ENCODE measurements at places on chromosomes 6 and 20.
A peak's percentile ranks its signal among the peaks of the same experiment; 100 is the strongest.

DNA sequence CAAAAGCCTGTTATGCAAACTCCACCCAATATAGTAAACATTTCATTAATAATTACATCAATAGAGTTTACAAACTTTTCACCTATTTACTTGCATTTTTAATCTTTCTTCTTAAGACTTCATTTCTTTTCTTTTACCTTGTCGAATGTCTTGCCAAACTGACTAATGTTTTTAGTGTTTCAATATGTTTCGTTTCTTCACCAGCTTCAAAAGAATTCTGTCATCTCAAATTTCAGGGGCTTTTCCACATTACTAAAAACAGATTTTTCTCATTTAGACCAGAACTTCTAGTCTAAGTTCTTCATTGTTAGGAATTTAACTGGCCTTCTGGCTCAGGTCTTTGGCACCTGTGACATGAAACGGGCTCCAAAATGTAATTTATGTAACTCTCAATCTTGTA is 196.5 kb downstream of the ARHGAP18 start:
- DNase-seq, result no peak

DNA sequence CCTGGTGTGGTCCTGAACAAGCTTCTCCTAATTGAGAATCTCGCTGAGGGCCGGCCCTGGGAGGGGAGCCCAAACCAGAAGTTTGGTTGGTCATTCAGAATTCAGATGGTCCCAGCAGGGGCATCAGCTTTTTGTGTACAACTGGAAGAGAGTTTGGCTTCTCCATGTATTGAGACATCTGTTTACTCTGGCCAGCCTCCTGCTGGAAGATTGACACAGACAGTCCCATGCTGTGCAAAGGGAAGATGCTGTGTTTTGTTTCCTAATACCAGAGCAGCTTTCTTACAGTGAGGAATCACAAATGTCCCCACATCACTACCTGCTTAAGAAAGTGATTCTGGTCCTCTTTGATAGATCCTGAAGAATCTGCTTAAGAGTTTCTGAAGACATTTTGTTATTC is 97.8 kb downstream of the PLEKHG1 start:
- no peak for DNase-seq

DNA sequence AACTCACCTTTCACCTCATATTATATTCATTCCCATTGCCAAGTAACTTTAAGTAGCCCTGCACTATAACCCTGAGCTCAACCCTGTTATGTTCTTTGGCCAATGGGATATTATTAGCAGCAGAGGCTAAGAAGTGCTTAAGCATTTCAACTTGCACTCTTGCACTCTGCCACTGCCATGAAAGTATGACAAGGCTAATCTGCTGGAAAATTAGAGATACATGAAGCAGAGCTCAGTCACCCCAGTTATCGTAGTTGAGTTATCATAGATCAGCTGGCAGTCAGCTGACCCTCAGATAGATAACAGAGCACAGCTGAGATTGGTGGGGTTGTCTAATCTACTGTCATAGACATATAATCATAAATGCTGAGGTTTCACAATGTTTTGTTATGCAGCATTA is 209.4 kb upstream of the RUNX2 start:
- no peak for DNase-seq

- DNase-seq, result no peak
Measured at GRCh38 chr6:143506620-143507019, 4.9 kb downstream of the FUCA2 start.

GRCh38 chr6:47231151-47231550 is 78.6 kb downstream of the TNFRSF21 start:
- no peak for DNase-seq

DNA sequence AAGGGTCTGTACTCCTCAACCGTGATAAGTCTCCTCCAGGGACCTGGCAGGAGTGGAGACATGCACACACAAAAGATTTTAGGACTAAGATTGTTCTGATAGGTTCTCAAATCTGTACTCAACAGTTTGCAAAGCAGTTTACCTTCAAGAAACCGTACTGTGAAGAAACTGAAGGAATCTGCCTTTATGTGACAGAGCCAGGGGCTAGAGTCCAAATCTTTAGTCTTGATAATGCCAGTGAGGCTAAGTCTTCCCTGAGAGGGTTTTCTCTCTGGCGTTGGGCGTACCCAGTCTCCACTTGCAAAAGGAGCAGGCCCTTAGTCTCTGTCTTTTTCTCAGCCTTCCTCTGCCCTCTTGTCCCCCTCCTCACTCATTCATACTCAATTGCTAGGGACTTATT is 47.5 kb downstream of the RALY start:
- DNase-seq, result no peak

GRCh38 chr6:29965873-29966601 is 23.7 kb downstream of the HLA-A start:
- DNase-seq, result peak; percentile 58

DNA sequence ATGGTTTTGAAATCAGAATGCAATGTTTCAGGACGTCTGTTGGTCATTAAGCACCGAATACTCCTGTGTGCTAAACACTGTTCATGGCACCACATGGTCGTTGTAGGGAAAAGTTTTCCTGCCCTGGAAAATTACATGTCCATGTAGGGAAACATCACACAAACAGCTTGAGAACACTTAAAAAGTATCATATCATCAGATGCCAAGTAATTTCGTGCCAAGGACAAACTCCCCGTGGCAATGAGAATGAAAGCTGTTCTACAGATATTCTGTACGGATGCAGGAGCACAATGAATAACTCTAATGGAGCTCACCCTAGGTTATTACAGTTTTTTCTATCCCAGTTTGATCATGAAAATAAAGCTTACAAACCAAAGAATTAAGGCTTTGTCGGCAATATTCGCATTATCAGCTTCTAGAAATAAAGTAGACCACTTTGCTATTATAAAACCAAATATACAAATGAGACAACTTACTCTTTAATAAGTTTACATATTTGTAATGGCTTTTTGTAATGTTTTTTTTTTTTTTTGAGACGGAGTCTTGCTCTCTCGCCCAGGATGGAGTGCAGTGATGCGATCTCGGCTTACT is 4.6 kb upstream of the DST start:
- DNase-seq, result no peak

GRCh38 chr6:53879608-53880007 is 84.8 kb downstream of the LRRC1 start:
- peak; percentile 46 for DNase-seq

DNA sequence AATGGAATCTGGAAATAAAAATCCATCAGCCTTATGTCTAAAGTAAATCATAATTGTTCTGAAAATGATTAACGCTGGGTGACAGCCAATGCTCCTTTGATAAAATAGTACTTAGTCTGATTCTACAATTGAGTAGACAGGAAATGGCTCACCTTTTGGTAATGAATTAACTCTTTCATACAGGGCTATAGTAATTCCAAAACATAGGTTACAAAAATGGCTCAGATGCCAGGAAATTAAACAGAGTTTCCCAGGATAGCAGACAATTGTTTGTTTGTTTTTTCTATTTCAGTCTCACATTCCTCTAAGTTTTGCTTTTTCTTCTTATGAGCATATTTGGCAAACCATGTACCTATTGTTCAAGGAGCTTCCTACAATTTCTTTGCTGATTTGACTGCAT is 257.2 kb upstream of the EPHA7 start:
- no peak for DNase-seq

DNA sequence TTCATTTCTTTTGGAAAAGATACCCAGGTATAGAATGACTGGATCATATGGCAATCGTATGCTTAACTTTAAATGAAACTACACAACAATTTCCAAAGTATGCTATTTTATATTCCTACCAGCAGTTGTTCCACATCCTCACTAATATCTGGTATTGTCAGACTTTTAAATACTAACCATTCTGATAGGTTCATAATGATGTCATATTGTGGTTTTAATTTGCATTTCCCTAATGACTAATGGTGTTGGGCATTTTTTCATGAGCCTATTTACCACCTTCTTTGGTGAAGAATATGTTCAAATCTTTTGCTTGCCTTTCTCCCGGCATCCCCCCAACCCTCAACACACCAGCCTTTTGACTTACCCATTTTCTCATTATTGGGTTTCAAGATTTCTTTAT is 96.2 kb upstream of the HMGN3 start:
- peak; percentile 79 for DNase-seq

- DNase-seq, result peak; percentile 20
Measured at GRCh38 chr6:128538763-128539162, 18.4 kb upstream of the PTPRK start.

GRCh38 chr6:81331526-81331925 is 421.0 kb downstream of the TENT5A start:
- no peak for DNase-seq

DNA sequence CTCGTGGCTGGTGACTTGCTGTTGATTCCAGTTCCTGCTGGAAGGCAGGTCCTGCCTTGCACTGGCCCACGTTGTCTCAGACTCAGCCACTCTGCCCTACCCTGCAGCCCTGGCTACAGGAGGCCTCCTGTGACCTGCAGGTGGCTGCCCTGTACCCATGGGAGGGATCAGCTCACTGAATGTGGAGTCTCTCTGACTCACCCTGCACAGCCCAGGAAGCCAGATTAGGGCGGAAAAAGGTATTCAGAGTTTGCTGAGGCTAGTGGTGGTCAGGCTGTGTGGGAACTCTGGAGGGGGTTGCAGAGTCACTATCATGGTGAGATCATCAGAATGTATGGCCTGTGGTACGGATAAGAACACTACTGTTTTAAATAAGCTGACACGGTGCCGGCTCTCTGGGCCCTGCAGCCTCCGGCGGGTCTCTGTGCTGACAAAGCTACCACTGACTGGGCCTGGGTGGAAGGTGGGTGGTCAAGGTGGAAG is 24.7 kb upstream of the PYGB start:
- DNase-seq, result peak; percentile 99

GRCh38 chr20:46705378-46705729 is 4.1 kb upstream of the SLC2A10 start:
- no peak for DNase-seq

- DNase-seq, result peak; percentile 97
Measured at GRCh38 chr6:100366419-100366818, 98.3 kb downstream of the SIM1 start.

DNA sequence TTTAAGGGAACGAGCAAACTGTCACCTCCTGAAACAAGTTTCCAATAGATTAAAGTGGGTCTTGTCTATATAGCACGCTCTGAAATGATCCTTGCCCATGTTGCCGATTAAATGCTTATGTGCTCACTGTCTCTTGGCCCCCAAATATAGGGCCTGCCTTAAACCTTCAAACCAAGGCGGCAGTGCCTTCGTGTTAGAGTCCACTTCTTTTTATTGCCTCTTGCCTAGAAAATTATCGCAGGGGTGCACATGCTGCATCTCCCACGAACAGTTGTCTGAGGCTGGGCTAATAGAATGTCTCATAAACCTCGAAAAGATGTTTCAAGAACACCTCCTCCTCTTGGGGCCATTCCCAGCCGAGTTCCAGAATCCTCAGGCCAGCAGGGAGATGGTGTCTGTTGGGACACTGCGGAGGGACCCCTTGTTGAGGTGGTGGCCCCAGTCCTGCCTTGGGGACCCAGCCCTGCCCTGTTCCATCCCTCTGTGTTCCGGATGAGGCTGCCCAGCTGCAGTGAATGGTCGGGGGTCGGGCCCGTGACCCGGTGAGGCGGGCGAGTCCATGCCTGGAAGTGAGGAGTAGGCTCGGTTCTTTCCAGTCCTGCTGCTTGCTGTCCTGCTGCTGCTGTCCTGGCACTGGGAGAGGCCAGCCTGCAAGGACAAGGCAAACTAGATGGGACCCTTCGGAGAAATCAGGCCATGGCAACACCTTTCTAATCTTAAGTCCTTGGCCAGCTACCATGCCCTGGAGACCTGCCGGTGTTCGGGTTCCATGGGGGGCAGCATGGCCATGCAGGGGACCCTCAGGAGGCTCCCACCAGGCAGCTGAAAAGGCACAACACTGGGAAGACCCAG is 34.7 kb upstream of the SLCO4A1 start:
- no peak for DNase-seq

DNA sequence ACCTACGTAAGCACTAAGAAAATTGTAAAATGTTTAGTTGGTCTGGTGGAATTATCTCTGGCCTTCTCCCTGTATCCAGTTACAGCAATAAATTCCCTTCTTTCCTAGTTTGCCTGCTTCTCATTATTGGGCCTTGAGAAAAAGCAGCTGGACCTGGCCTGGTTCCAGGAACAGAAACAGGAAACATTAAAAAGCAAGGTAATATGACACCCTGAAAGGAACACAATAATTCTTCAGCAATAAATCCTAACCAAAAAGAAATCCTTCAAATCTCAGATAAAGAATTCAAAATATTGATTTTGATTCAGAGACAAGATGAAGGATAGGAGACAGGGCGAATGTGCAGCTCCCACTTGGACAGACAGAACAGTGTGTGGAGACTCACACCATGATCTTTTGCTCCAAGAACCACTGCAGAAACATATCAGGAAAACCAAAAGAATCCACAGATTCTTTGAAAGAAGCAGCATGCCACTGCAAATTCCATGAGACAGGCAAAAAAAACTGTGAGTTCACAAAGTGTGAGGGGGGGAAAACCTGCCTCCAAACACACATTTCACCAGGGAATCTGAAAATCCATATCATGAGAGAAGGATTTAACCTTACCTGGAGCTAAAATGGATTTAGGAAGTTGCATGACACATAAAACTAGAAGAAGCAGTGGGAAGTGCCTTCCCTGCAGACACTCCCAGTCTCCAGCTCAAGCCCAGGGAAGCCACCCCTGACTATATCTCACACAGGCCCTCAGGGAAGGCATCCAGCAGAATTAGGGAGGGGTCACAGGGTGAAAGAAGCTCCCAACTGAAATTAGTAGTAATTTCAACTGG is 28.9 kb downstream of the TREM1 start:
- DNase-seq, result peak; percentile 28

DNA sequence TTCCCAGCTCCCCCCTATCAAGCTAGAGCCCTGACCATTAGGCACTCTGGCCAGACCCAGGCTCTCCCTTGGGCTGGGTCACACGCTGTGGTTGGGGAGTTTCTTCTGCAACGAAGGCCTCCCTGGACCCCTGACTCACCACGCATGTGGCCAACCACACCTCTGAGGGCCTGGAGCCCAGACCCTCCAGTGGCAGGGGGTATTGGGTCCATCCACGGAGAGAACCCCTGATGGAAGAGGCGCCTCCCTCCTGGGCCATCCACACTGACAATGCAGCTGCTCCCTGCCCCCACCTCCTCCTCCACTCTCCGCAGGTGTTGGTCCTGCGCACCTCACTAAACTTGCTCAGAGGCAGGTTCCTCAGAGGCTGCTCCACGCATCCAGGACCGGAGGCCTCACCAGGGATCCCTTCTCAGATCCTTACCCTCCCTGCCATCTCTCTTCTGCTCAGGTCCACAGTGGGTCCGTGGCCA is 125.4 kb downstream of the RNASET2 start:
- no peak for DNase-seq

DNA sequence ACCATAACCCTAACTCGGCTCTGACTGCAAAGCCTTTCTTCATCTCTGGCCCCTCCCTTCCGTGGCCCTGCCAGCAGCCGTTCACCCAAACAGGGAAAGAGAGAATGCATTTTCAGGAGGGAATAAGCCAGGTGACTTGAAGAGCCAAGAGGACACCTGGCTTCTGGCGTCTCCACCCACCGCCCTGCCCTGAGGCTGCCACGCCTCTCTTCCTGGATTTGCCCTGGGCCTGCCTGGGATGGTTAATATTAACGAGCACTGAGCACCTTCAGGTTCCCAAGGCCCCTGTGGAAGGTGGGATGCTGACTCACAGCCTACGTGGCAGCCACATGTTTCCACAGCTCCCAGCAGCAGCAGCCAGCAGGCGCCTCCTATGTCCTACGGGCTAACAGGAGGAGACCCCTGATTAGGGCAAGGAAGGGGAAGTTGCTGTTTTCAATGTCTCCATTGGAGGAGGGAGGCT is 138.0 kb upstream of the RREB1 start:
- DNase-seq, result peak; percentile 95

- peak; percentile 45 for DNase-seq
Measured at GRCh38 chr6:85756982-85757381, 114.3 kb upstream of the SYNCRIP start.

GRCh38 chr6:123784330-123784729 is 19.3 kb upstream of the NKAIN2 start:
- no peak for DNase-seq
